Activated naive CD4-positive, alpha-beta T cell treated with anti-CD3 and anti-CD28 coated beads, Interleukin-2, amount 50 U/mL, for 16 hours (primary cell): ENCODE measurements at places on chromosomes 16 and 17.

- DNase-seq, result no peak
These were observed 30.9 kb downstream of the PGS1 start for GRCh38 chr17:78409191-78409928.

GRCh38 chr17:75654176-75654575 lies 12.8 kb downstream of the RECQL5 start:
- no peak for DNase-seq

GRCh38 chr17:10574324-10574723 lies 24.9 kb upstream of the MYH2 start:
- DNase-seq, result no peak

DNA sequence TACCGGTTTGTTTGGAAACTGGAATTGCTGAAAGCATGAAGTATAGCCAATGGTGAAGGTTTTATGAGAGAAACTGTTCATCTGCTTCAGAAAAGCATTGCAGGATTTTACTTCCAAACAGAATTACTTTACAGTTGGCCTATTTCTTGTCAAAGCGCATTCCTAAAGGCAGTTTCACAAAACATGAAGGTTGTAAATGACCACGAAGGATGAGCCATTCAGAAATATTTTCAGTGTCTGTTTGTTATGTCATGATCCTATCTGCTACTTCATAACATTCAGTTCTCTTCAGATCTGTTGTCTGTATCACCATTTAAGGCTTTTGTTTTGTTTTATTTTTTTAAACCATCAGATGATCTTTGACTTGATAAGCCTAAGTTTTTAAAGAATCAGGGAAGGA lies 45.7 kb downstream of the AATF start:
- no peak for DNase-seq

DNA sequence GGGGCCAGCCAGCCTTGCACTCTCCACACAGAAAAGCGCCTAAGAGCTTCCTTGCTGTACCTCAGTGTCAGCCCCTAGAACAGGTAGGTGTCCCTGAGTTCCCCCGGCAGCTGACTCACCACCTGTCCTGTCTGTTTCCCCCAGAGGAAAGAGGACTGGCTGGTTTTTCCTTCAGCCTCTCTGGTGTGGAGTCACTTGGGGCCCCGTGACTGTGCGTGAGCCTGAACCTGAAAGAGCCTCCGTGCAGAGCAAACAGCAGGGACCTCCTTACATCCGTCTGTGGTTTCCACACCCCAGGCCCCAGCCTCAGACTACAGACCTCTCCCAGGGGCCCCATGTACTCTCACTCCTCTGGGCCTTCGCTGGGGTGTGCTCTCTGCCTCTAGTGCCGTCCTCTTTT lies 87.8 kb downstream of the GNAO1 start:
- peak; percentile 17 for DNase-seq

- no peak for DNase-seq
These were observed 15.5 kb downstream of the ZNHIT3 start for GRCh38 chr17:36501963-36502362.
